Natural killer cell treated with Interleukin-12 subunit alpha and Interleukin-12 subunit beta and Interleukin-15 and Interleukin-18, amount 100 ng/mL, for 72 hours (primary cell): ENCODE measurements at places on chromosomes 12 and 14. TPM values are rescaled to one million over a fixed set of nuclear protein-coding genes. Genes with fewer than 3 reads are reported as not detected.

DNA sequence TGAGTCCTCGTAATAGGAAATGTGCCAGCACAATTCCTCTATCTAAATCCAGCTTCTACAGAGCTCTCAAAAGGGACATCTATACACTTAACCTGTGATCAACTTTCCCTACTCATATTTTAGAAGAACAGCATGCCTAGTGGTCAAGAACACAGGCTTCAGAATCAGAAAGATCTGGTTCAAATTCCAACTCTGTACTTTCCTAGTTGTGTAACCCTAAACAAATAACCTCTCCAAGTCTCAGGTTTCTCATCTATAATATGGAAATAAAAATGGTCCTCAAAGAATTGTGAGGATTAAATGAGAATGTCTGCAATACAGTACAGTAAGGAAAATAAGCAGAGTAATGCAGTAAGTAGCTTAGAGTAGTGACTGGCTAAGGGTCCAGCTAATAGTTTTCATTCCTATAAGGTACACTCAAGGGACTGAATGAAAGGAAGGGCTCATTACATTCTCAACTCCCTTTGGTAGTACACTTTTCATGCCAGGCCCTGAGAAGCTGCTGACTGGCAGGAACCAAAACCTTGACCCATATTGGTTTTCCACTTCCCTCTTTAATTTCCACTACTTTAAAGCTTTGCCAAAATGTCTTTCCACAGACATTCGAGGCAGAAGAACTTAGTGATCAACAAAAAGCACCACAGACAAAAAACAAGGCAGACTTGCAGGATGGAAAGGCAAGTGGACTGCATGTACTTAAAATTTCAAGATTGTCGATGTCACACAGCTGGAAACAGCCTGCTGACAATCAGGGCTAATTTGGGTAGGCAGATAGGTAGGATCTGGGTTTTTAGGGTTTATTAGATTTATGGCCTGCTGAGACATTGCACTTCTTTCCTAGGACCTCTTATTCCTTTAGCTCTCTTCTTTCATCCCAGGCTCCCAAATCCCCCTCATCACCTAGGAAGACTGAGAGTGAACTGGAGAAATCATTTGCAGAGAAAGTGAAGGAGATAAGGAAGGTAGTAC lies 4.3 kb downstream of the CCDC196 start:
- no peaks in the 10 kb centered on the region for H3K4me1 ChIP-seq
- no peaks in the 10 kb centered on the region for H3K36me3 ChIP-seq
- no peak overlapping the region for H3K27ac ChIP-seq
- no peak for DNase-seq
- H3K27me3 ChIP-seq: peaks cover 5% of the 10 kb centered on the region
- H3K4me3 ChIP-seq: no peak overlapping the region

DNA sequence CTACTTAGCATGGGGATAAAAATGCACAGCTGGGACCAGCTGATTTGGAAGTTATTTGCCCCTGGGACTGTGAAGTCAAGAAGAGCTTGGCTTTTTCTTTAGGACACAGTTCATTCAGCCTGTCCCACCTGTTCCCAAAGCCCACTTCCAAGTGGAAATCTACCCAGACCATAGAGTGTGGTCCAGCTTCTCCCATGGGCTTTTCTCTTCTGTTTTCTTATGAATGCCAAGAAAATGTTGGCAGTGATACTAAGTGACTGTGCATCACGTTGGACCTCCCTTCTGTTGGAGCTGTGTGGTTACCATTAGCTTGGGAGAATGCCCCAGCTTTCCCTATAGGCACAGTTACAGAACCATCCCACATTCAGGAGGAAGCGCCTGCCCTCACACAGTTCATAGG lies 89.4 kb downstream of the NT5DC3 start:
- no peak for DNase-seq
- H3K27me3 ChIP-seq: peaks cover 26% of the 10 kb centered on the region
- H3K4me1 ChIP-seq: no peaks in the 10 kb centered on the region
- no peak overlapping the region for H3K27ac ChIP-seq
- H3K4me3 ChIP-seq: no peak overlapping the region
- no peaks in the 10 kb centered on the region for H3K36me3 ChIP-seq

YARS2 gene
- total RNA-seq: 21.9 TPM

- H3K4me1 ChIP-seq: no peaks in the 10 kb centered on the region
- H3K27me3 ChIP-seq: peaks cover 8% of the 10 kb centered on the region
- DNase-seq: no peak
- H3K27ac ChIP-seq: no peak overlapping the region
Measured at GRCh38 chr12:31574803-31575575, 15.9 kb downstream of the DENND5B start.

HOXC9 gene
- total RNA-seq: not detected

NEMF gene
- total RNA-seq: 120 TPM

GRCh38 chr14:102696856-102697495 lies 80.3 kb upstream of the TRAF3 start:
- no peak overlapping the region for H3K27ac ChIP-seq
- H3K4me3 ChIP-seq: no peak overlapping the region
- DNase-seq: no peak
- no peaks in the 10 kb centered on the region for H3K4me1 ChIP-seq

BLOC1S1 gene
- 85.8 TPM for total RNA-seq

DNA sequence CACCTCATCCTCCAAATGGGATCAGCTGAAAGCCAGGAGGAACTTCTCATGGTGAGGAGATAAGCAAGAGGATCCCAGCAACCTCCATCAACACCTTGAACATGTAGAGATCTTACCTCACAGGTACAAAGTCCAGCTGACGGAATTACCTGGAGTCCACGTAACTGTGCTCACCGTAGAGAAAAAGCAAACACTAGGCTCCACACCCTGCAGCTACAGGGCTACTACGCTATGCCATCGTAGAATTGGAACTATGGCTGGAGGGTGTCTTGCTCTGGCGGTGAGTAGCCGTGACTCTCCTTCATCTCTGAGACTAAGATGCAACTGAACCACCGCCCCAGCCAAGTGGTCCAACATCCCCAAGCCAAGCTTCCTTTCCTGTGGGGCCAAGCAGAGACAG lies 50.5 kb downstream of the CRY1 start:
- peaks cover 20% of the 10 kb centered on the region for H3K4me1 ChIP-seq
- H3K27ac ChIP-seq: no peak overlapping the region
- H3K36me3 ChIP-seq: peaks cover 18% of the 10 kb centered on the region
- no peaks in the 10 kb centered on the region for H3K27me3 ChIP-seq

DNA sequence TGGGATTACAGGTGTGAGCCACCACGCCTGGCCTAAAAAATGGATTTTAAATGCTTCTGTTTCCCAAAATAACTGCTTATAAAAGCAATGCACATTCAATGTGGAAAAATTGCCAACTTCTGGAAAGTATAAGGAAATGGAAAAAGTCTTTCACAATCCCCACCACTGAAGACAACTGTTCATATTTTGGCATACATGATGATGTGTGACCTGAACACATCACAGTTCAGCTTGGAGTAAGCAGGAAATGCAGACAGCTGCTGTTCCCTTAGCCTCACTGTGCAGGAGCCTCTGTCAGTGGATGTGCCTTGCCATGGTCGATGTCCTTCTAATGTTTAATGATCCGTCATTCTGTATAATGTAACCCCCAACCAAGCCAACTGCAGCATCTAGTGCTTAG lies 5.2 kb downstream of the MTERF2 start:
- H3K4me3 ChIP-seq: no peak overlapping the region
- peaks cover 35% of the 10 kb centered on the region for H3K4me1 ChIP-seq
- no peak overlapping the region for H3K27ac ChIP-seq
- peaks cover 26% of the 10 kb centered on the region for H3K36me3 ChIP-seq
- no peaks in the 10 kb centered on the region for H3K27me3 ChIP-seq
- DNase-seq: no peak

APOF gene
- total RNA-seq: not detected

PRH1 gene
- 63.8 TPM for total RNA-seq

GRCh38 chr14:23578560-23579310 lies at the start of gene JPH4:
Gene JPH4, minus strand, starts transcription at chr14:23578790. Its CDS starts 1,337 bp downstream, at chr14:23577453.
- H3K36me3 ChIP-seq: no peaks in the 10 kb centered on the region
- H3K27ac ChIP-seq: peak within 1 kb of the TSS; percentile 28
- peaks cover 15% of the 10 kb centered on the region for H3K4me1 ChIP-seq
- H3K27me3 ChIP-seq: peaks cover 40% of the 10 kb centered on the region

ACVR1B gene
- 16.6 TPM for total RNA-seq

GRCh38 chr12:12628013-12628412 lies 16.3 kb downstream of the CREBL2 start:
- peaks cover 36% of the 10 kb centered on the region for H3K4me1 ChIP-seq
- H3K36me3 ChIP-seq: no peaks in the 10 kb centered on the region
- no peak for DNase-seq
- no peaks in the 10 kb centered on the region for H3K27me3 ChIP-seq

LMNTD1 gene
- not detected for total RNA-seq

- H3K36me3 ChIP-seq: peaks cover 7% of the 10 kb centered on the region
- H3K4me3 ChIP-seq: no peak overlapping the region
- DNase-seq: no peak
- H3K4me1 ChIP-seq: no peaks in the 10 kb centered on the region
- H3K27me3 ChIP-seq: peaks cover 5% of the 10 kb centered on the region
Measured at GRCh38 chr12:66251049-66251448, 51.2 kb upstream of the HELB start.

- H3K27ac ChIP-seq: no peak overlapping the region
- DNase-seq: no peak
- H3K4me1 ChIP-seq: no peaks in the 10 kb centered on the region
- no peak overlapping the region for H3K4me3 ChIP-seq
- no peaks in the 10 kb centered on the region for H3K36me3 ChIP-seq
- no peaks in the 10 kb centered on the region for H3K27me3 ChIP-seq
Measured at GRCh38 chr14:67268426-67269150, 27.4 kb downstream of the PALS1 start.

JPH4 gene
- 0.07 TPM for total RNA-seq

DNA sequence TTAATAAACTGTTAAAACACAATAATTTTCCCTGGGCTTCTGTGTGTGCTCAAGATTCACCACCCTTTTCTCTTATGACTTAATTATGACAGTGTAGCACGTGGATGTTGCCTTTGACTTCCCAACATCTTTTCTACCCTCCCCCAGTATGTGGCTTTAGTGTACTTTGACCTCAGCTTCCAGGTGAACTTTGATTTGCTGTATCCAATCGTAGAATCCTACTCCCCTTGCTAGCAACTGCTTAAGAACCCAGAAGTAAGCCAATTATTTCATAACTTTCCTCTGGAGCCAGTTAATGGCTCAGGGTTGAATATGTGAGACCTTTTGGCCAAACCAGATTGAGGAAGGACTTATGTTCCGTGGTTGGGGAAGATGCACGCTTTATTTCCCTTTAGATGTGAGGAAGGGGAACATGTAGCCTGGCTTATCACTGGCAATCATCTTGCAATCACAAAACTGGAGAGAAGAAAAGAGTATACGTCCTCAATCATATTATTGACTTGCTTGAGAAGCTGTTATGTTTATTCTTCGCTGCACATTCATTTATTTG lies 259.6 kb upstream of the ATP2B1 start:
- H3K4me3 ChIP-seq: no peak overlapping the region
- peaks cover 10% of the 10 kb centered on the region for H3K4me1 ChIP-seq
- no peak for DNase-seq

HOXC5 gene
- total RNA-seq: not detected

- H3K36me3 ChIP-seq: no peaks in the 10 kb centered on the region
- H3K27ac ChIP-seq: no peak overlapping the region
- no peaks in the 10 kb centered on the region for H3K4me1 ChIP-seq
- DNase-seq: no peak
- no peak overlapping the region for H3K4me3 ChIP-seq
Measured at GRCh38 chr12:66620026-66620425, 58.9 kb downstream of the GRIP1 start.

KCNH3 gene
- 0.50 TPM for total RNA-seq

NDUFA9 gene
- 121 TPM for total RNA-seq

KRT77 gene
- not detected for total RNA-seq

DTX1 gene
- total RNA-seq: 1.2 TPM

- no peak overlapping the region for H3K4me3 ChIP-seq
- no peak overlapping the region for H3K27ac ChIP-seq
- no peaks in the 10 kb centered on the region for H3K27me3 ChIP-seq
- peaks cover 13% of the 10 kb centered on the region for H3K36me3 ChIP-seq
- DNase-seq: no peak
Measured at GRCh38 chr12:4540638-4541037, 1.9 kb downstream of the RAD51AP1 start.

DNA sequence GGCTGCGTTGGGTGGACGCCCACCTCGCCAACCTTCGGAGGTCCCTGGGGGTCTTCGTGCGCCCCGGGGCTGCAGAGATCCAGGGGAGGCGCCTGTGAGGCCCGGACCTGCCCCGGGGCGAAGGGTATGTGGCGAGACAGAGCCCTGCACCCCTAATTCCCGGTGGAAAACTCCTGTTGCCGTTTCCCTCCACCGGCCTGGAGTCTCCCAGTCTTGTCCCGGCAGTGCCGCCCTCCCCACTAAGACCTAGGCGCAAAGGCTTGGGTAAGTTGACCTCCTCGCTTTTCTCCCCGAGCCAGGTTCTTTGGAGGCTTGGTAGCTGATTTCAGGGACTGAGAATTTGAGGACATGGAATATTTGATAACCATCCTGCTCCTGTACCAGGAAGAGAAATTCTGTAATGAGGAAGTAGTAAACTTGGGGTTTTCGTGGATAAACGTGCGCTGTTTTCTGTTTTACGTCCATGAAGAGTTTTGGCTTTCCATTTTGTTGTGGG lies 530 bp downstream of the APAF1 start:
- H3K27me3 ChIP-seq: no peaks in the 10 kb centered on the region
- no peak for DNase-seq
- peaks cover 14% of the 10 kb centered on the region for H3K4me1 ChIP-seq
- peak overlapping the region; percentile 96 for H3K27ac ChIP-seq
- peak overlapping the region; percentile 82 for H3K4me3 ChIP-seq

- H3K36me3 ChIP-seq: no peaks in the 10 kb centered on the region
- no peak for DNase-seq
- no peak overlapping the region for H3K27ac ChIP-seq
- H3K4me3 ChIP-seq: no peak overlapping the region
- peaks cover 8% of the 10 kb centered on the region for H3K4me1 ChIP-seq
Measured at GRCh38 chr12:131806674-131807073, 21.5 kb upstream of the MMP17 start.

DNA sequence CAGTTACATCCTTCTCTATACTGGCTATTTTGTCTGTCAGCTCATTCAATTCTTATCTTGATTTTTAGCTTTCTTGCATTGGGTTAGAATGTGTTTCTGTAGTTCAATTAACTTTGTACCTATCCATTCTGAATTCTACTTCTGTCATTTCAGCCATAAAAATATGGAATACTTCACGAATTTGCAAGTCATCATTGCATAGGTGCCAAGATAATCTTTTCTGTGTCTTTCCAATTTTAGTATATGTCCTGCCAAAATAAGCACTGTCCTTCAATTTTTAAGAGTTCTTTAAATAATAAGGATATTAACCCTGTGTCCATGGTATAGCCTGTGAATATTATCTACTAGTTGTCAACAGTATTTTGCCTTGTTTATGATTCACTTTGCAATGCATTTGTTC lies 665.7 kb upstream of the MDGA2 start:
- no peak overlapping the region for H3K4me3 ChIP-seq
- no peak overlapping the region for H3K27ac ChIP-seq
- no peaks in the 10 kb centered on the region for H3K4me1 ChIP-seq
- no peak for DNase-seq
- no peaks in the 10 kb centered on the region for H3K27me3 ChIP-seq
- H3K36me3 ChIP-seq: peaks cover 18% of the 10 kb centered on the region

CCDC177 gene
- total RNA-seq: not detected

CYP27B1 gene
- 18.8 TPM for total RNA-seq
